RCC 7860 (cell line): ENCODE measurements at places on chromosomes 3 and 15.
A peak's percentile ranks its signal among the peaks of the same experiment; 100 is the strongest.

- no peak for DNase-seq
Measured at GRCh38 chr15:52514482-52514881, 14.2 kb downstream of the MYO5A start.

DNA sequence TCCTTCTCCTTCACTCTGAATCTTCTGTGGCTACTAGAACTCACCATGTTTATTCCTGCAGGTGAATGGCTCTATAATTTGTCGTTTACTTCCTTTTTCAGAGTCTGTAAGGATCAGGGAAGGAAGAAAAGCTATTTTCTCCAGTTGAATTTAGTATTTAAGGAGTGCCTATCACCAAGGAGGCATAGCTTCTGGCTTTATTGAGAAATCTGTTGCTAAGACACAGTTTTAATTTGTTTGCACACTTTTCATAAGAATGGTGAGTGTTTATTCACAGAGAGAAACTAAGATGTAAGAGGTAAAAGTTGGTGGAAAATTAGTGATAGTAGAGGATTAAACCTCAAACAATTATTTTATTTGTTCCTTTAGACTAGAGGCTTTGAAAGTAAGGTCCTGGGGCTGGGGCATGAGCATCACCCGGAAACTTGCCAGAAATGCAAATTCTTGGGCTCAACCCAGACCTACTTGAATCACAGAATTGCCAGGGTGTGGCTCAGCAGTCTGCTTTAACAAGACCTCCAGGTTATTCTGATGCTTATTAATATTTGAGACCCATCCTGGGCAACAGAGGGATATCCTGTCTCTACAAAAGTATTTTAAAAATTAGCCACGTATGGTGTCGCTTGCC is 461.3 kb downstream of the AGBL1 start:
- DNase-seq = no peak

- no peak for DNase-seq
Measured at GRCh38 chr3:119360736-119361462, 66.7 kb downstream of the ARHGAP31 start.

DNA sequence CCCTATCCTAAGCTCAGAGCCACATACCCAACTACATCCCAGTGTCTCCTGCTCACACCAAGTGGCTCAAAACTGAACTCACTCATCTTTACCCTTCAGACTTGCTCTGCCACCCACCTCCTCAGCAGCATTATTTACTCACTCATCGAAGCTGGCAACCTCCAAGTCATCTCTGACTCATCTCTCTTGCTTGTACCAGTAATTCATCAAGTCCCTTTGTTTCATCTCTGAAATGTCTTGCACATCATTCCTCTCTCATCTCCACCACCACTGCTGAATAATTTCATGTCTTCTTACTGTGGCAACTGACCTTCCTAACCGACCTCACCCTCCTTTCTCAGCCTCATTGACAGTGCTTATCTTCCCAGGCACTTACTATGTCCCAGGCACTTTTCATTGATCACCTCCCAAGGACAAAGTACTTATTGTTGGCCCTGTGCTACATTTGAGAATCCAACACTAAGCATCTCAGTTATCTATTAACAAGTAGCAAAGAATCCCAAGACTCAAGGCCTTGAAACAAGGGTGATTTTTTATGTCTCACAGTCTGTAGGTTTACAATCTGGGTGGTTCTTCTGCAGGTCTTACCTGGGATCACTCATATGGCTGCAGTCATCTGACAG is 82.0 kb downstream of the MRPL46 start:
- DNase-seq = peak; percentile 95

DNA sequence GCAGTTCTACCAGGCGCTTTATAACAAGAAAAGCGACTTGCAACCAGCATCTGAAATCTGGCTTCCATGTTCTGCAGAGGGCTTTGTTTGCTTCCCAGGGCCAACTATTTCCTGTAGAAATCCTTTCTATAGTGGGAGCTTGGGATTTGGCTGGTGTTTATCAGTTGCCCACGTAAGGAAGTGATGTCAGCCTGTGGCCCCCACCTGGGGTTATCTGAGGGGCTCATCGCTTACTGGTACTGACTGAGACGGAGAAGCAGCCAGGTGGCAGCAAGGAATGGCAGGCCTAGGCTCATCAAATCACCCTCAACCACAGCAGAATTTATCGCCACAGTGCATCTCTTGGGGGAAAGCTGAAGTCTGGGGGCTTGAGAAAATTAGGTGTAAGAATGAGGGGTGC is 14.6 kb upstream of the CCR9 start:
- DNase-seq = no peak

DNA sequence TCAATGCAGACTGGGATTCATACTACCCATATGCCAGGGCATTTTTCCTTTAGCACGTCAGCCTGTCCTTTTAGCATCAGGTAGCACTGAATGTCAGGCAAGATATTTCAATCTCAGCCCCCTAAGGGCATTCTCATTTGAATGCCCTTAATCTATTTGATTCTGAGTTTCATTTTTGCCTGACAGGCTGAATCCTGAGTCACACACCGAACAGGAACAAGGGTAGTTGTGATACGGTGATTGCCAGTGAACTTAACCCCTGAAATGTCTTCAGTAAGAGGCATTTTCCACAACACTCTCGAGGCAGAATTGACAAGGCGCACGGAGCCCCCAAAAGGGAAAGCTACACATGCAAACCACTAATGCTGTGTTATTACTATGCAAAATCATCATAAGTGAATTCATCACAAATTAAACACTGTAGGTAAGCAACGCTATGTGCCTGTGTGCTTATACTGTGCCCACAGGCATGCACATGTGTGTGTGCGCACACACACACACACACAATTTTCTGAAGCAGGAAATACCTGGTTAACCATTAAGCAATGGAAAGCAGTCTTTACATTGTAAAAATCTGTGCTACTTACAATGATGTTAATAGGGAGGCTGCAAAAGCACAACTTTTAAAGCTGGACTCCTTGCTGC is 130.4 kb downstream of the ZNF385D start:
- DNase-seq = no peak

GRCh38 chr3:101413656-101414055 is 93.3 kb upstream of the IMPG2 start:
- DNase-seq = no peak

DNA sequence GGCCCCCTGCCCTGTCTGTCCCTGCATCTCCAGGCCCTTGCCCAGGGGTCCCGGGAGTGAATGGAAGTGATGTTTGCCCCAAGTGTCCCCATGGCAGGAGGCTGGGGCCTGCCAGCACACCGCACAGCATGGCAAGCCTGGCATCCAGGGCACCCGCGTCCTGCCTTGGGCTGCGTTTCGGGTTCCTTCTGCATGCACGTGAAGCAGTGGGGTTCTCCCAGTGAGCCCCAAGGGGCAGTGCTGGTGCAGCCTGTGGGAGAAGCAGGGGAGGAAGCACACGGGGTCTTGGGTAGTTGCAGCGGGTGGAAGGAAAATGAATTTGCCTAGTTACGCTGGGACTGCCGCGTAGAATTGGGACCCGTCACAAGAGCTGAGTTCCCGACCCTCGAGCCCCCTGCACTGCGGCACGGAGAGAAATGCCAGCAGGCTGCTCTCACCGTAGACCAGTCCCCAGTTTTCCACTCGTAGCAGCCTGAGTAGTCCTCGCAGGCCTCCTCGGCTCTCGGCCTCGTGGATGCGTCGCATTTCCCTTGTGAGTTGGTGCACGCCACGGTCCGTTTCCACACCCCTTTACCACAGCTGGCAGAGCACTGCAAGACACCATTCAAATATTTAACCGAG is 259.5 kb upstream of the LYSMD4 start:
- DNase-seq = no peak

GRCh38 chr3:172193436-172193835 is 154.1 kb downstream of the FNDC3B start:
- DNase-seq = no peak

- no peak for DNase-seq
Measured at GRCh38 chr3:96986241-96986640, 171.8 kb downstream of the EPHA6 start.

DNA sequence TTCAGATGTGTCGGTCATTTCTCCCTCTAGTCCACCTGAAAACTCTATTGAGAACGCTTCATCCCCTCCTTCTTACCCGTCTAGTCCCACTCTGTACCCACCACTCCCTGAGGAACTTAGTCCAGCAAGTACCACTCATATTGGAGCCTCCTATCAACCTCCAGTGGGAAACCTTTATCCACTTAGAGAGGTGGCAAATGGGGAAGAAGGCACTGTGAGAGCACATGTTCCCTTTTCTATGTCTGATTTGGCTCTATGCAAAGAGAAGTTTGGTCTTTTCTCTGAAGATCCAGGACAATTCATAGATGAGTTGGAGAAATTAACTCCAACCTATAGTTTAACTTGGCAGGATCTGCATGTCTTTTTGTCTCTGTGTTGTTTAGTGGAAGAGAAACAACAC is 17.0 kb upstream of the RPN1 start:
- no peak for DNase-seq

DNA sequence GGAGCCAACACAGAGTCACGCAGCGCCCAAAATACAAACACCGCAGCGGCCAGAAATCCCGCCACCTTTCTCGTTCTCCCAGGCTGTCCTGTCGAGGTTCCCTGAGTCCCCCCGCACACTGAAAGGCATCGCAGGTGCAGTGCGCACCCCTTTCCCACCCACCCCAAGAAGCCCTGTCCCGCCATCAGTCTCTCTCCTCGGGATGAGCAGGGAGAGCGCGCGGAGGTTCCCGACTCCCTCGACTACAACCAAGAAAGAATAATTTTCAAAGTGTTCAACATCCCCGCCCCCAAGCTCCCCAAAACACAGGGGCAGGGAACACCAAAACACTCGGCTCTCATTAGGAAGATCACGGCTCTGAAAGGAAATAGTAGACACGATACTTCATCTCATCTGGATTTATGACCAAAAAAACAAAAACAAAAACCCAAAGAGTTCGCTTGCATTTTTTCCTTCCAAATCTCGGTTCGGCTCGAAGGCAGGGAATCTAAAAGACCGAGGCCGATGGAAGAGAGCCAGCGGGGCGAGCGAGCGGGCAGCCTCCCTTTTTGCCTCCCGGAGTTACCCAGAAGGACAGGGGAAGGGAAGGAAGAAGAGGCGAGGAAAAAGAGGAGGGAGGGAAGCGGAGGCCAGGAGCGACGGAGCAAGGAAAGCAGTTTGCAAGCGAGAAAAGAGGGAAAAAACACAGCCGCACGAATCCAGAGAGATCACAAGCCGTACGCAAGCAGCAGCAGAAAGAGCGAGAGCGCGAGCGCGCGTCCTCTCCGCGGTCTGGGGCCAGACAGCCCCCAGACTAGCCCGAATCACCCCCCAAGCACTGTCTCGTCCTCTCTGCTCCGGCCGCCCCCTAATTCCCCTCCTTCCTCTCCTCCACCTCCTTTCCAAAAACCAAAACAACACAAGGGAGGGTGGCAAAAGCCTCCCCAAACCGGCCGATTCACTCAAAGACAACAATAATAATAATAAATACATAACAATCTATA is 808 bp downstream of the BCL6 start:
- peak; percentile 23 for DNase-seq

GRCh38 chr3:128590948-128591347 is 59.7 kb downstream of the RPN1 start:
- DNase-seq = no peak

DNA sequence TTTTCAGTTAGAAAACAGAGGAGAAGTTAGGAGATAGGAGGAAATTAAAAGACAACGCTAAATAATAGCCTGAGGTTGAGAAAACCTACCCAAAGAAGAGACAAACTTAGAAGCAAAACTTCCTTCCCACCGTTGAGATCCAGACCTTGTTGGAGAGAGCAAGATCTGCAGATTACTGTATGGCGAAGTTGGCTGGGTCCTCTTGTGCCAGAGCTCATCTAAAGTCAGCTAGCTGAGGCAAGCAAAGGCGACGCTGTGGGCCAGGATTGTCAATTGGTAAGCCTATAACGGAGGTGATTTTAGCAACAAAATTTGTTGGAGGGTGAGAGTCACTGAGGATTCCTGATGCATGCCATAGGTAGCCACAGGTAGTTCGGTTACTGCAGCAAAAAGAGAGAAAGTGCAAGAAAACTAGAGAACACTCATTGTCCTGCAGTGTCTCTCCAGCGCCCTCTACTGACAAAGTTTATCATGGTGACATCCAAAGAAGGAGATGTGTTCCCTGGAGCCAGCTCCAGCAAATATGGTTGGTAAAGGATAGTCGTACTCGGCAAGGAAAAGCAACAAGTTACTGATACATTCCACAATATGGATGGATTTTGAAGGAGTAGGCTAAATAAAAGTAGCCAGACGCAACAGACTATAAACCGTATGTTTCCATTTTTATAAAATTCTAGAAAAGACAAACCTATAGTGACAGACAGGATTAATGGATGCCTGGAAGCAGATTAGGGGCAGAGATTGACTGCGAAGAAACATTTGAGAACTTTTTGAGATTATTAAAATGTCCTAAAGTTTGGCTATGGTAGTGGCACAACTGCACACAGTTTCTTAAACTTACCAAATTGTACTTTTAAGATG is 9.8 kb upstream of the OR5K4 start:
- DNase-seq = peak; percentile 29

GRCh38 chr3:132972333-132972732 is 65.9 kb upstream of the TMEM108 start:
- DNase-seq = no peak

DNA sequence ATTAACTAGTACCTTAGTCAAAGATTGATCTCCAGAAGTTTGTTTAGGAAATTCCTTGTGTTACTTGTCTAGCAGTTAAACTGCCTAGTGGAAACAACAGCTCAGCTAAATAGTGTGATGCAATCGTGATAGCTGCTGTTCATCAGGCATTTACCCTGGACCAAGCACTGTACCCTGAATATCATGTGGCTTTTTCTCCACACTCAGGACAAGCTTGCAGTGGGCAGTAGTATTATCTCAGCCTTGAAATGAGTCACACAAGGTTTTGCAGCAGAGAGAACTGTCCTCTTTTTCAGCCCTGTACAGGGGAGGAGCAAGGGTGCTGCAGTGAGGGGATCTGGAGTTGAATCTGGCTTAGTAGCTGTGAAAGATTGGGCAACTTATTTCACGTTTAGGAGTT is 208.4 kb downstream of the TP63 start:
- DNase-seq = peak; percentile 75

DNA sequence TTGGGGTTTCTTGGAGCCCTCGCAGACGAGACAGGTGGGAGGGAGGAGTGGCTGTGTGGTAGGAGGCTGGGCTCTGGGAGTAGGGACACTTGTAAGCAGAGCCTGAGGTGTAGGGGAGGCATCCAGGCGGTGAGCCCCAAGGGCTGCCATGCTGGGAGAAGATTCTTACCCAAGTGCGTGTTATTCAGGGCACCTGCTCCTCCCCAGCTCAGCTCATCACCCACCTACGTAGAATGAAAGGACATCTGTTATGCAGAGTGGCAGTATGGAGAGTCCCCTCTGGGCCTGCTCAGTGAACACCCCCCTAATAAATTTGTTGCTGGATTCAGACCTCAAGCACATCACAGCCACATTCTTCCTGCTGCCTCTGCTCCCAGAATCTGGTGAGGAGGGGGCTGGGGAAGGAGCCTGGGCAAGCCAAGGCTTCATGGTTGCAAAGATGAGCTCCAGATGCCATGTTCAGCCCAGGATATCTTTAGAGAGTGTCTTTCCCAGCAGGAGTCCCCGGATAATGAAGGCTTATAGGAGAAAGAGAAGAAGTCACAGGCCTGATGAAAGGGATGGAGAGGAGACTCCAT is 261.8 kb downstream of the EPHB1 start:
- DNase-seq = no peak

DNA sequence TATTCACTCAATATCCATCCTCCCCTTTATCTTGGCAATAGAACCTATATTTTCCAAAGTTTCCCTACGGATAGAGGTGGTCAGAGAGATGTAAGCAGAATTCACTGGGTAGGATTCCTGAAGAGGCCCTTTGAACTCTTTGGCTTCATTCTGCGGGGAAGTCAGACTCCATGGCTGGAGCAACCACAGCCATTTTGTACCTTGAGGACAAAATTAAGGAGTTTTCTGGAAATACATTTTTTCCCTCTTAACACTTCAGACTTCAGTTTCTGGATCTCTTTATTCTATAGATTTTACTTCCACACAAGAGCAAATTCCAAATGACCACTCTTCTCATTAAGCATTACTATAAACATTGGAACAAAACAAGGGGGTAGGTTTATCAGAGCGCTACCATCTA is 43.3 kb downstream of the ADAMTS9 start:
- no peak for DNase-seq
